ENCODE measurements at places on chromosomes 11 and 22.

- no peak for DNase-seq
These were observed 136.4 kb downstream of the RBFOX2 start for GRCh38 chr22:35892192-35892591.

DNA sequence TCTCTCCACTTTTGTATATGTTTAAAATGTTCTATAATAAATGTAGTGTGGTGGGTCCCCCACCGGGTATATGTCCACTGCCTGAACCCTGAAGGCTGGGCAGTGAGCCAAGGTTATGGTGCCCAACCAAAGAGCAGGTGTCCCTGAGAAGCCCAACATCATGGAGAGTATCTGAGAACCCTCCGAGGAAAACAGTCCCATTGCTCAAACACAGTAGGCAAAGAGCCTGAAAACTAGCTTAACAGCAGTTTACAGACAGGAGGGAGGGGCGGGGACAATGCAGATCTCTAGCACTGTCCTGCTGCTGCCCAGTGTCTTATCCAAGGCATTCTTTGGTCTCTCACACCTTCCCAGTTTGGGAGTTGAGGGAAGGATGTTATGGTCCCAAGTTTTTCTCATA, 91.0 kb downstream of the TMPRSS5 start:
- DNase-seq, result no peak

GRCh38 chr22:36862251-36863242, 1.7 kb downstream of the NCF4 start:
- DNase-seq, result no peak

DNA sequence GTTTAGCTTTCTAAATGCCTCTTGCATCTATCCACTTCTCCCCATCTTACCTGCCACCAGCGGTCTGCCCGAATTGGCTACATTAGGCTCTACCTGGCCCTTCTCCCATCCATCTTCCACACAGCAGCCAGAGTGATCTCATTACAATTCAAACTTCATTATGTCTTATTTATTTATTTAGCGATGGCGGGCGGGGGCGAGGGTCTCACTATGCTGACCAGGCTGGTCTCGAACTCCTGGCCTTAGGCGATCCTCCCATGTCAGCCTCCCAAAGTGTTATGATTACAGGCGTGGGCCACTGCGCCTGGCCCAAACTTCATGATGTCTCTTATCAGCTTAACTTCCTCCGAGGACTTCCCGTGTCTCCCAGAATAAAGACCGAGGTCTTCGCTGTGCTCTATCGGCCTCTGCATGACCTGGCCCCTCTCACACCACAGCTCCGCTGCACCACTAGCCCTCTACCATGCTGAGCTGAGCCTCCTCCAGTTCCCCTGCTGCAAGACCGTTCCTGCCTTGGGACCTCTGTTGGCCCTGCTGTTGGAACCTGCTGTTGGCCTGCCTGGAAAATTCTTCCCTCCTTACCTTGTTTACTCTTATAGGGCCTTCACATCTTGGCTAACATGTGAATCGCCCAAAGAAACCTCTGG, 870 bp upstream of the CTTN start:
- DNase-seq, result no peak

DNA sequence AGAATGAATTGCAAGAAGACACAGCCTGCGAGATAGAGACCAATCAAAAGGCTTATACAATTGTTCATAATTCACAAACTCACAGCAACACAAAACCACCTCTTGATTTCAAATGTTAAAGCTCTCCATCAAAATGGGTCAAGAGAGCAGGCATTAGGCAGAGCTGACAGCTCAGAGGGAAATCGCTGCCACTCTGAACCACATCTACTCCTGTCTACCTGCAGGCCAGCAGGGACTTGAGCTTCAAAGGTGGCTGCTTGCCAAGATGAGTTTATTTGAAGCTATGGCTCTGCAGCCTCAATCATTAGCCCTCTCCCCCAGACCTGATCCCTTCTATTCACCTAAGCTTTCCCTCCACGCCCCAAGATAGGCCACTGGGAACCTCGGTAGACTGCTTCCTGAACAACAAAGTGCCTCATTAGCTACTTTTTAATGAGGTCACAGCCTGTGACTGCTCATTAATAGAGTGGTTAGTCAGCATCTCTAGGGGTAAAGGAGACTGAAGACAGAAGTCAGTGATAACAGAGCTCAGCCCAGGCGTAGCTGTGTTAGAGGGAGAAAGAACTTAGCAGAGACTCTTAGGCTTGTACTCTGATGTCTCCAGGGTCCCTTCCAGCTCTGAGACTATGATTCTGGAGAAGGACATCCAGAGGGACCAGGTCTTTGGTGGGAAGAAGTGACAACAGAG, 21.2 kb upstream of the OR10A5 start:
- no peak for DNase-seq

DNA sequence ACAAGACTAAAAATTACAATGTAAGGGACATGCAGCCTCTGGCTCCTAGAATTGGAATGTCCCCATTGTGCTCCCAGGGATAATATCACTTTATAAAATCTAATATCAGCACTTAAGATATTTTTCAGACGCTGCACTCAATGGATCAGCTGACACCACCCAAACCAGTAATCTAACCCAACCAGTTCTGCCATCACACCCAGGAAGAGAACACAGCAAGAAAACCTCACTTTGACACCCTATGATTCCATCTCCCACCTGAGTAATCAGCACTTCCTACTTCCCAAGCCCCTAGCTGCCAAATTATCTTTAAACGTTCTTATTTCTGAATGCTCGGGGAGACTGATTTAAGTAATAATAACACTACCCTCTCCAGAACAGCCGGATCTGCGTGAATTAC, 2.6 kb downstream of the CASP4 start:
- no peak for DNase-seq

GRCh38 chr11:109547356-109548027, 125.5 kb downstream of the C11orf87 start:
- no peak for DNase-seq

DNA sequence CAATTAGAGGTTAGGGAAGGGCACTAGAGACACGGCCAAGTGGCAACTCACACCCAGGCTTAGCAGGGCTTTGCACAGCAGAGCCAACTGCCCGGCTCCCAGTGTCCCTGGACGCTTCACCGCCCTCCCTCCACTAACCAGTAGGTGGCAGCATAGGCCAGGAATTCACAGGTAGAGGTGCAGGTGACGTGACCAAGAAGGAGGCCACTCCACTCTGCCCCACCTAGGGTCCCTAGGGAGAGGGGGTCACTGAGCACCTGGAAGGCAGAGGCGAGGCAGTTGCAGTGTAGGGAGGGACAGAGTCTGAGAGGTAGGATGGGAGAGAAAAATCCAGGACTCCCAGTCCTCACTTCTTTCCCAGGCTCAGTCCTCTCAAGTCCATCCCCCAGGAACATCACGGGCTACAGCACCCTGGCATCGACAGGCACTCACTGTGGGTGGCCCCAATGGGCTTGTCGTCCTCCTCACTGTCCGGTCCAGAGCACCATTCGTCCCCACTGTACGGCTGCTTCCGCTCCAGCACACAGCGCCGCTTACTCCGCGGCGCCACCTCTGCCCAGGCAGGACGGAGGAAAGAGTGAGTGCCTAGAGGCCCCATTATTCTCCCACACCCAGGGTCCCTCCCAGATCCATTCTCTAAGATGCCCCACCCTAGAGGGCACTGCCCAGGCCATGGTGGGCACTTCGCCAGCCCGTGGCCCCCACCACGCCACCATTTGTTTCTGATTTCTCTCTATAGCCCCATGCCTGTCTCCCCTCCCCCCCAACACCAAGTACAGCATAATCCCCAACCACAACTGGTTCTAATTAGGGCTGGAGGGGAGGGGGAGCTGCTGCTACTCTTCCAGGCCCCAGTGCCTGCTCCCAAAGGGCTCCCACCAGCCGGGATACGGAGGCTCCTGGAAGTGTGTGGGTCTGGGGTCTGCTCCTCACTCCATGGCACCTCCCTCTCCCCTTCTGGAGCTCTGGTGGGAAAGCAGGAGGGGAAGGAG, 18.4 kb downstream of the BCL9L start:
- DNase-seq, result peak; percentile 89

GRCh38 chr11:17548444-17548843, 1.4 kb downstream of the OTOG start:
- DNase-seq, result no peak

GRCh38 chr11:70915158-70915985, 337.0 kb downstream of the SHANK2 start:
- no peak for DNase-seq

GRCh38 chr11:75165721-75166120, 14.8 kb downstream of the SLCO2B1 start:
- no peak for DNase-seq

GRCh38 chr11:70078095-70078780, at the start of gene ANO1:
TSS of gene ANO1 (plus strand) at chr11:70078317. CDS start at chr11:70078607, 290 bp downstream.
- DNase-seq, result no peak
